Bronchial epithelial cell (primary cell): ENCODE measurements at places on chromosomes 4 and X.

DNA sequence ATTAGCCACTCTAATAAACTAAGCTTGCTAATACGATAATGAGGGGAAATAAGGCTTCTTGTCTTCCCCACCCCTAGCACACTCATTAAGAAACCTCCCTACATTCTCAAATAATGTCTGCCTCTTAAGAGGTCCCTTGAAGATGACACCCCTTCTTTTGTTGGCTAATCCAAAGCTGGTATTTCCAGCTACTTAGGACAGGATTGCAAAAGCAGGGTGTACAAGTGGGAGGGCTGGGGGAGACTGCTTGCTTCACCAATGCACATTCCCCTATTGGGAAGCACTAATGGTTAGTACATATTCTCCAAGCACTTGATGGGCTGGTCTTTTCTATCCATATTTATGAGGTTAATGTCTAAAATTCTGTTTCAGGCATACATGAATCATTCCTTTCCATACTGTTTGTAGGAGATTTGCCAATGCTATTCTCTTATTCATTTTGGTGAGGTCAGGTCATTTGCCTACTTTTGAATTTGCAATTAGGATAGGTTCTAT, 16.8 kb upstream of the TIMM8A start:
- no peak for DNase-seq

DNA sequence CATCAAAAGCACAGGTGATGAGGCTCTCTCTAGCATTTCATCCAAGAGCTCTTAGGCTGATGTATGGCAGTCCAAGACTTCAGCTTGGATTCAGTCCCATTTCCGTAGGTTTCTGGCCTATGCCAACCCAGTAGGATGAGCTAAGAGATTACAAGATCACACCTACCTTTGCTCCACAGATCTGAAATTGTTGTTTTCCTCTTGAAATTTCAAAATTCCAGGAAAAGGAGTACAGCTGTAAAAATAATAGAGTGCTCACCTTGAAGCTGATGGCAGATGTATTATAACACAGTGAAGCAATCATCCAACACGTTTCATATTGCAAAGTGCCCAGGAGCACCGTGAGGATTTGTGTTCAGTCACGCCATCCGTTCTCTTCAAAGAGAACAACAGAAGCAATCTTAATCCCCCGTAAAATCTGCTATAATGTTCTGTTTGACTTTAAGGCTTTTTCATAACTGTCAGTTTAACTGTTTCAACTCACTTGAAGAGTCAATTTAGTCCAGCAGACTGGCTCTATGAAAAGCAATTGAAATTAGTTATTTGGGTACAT, 137.5 kb downstream of the CPE start:
- peak; percentile 12 for DNase-seq

DNA sequence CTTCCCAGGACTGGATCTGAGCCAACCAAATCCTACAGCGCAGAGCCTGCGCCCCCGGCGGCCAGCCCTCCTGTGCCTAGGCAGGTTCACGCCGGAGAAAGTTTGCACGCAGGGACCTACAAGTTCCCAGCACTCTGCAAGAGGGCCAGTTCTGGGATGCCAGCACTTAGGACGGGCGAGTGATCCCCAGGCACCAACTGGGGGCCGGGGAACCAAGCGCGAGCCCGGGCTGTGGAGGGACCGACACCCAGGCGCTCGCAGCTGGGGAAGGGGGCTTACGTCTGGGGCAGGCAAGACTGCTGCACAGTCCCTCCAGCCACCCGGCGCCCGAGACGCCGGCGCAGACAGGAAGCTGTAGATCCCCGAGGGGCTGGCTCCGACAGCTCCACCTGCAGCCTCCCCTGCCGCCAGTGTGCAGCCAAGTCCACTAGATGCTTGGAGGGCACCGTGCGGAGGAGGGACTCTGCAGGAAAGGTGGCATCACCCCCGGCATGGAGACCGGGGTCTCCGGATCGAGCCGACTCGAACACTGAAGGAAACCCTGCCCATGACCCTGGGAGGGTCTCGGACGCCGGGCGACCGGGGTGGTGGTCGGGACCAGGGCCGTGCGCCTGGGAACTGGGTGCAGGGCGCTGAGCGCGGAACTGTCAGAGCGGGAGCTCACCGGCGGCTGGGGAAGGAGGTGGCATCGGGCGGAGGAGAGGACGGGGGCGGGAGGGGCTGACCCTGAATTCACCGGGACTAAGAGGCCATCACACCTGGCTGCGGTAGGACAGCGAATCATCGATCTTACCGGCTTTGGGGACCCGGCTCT, 566 bp downstream of the CORIN start:
- DNase-seq = no peak

DNA sequence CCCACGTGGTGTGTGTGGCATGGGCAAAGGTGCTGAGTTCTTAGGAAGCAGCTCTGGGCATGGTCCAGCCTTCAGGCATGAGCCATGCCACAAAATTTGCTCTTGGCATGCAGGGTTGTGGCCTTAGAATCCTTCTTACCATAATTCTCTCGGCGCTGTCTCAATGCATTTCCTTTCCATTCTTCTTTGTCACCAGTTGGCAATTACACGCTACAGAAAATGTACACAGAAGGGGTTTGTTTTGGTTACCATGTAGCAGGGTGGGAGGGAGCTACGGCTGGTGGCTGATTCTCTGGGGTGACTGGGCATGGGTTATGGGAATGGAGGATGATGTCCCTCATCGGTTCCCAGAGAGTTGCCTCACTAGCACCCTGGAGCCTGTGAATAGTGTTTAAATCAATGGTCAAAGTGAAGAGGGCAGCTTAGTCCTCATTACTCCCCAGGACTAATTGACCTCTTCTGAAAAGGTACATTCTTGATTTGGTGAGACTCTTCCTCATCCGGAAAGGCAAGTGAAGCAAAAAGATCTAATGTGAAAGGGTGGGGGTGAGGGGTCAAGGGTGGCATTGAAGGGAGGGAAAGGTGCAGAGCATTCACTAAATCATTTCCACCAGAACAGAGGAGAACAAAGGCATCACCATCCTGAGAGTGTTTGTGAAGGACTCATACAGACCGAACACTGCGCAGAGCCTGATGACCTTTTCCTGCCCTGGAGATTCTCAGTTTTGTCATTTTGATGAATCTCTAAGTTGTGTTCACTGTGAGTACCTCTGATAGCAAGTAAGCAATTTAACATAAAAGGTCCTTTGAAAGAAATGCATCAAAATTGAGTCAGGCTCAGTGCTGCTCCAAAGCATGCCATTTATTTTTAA, 199.8 kb upstream of the SFRP2 start:
- no peak for DNase-seq

DNA sequence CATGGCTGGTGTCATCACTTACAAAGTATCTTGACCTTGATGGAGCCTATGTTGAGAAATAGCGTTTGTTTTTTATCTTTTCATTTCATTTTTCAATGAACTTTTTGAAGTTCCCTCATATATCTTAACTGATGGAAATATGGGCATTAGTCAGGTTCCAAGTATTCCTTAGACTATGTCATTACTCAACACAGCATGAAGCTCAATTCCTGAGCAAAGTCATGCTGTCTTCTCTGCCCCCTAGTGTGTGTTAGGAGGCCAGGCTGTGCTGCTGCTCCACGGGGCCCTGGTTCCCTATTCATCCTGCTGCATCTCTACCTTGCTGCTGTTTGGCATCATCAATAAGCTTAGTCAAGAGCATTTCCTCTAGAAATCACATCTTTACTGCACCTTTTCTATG, 40.9 kb downstream of the GPR143 start:
- DNase-seq = peak; percentile 35

DNA sequence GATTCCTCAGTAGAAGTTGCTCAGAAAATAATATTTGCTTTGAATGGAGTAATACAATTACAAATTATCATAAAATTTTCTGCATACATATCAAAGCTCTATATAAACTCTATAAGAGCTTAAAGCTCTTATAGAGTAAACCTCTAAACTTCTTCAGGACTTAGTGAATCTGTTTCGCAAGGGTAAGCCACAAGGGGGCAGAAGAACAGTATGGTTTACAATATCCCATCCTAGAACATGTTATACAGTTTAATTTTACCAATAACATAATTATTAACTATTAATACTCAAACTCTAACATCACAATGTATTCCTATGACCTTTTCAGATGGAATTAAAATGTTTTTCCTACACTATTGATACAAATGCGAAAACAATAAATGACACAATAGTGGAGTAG, 33.8 kb upstream of the SPANXN1 start:
- peak; percentile 0 for DNase-seq

DNA sequence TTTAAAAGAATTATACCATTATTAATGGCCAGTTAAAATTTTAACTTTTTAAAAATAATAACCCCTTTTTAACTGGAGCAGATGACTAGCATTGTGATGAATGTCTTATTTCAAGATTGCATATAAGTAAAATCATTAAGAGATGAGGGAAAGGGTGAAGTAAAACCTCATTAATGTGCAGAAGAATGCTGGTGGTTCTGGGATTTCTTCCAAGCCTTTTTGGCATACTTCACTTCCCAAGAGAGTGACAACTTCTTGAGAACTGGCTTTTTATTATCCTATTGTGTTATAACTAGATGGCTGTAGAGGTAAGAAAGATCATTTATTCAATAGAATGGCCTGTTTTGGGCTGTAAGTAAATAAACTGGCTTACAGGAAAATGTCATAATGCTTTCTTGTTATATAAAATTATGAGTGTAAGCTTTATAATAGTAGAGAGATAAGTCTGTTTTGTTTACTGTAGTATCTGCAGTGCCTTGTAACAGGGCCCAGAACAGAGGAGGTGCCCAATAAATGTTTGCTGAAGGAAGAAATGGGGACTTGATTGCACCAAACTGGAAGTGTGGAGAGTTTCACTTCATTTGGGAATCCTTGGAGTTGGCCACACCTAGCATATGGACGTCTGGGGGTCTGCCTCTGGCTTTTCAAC, 242.9 kb upstream of the PITX2 start:
- no peak for DNase-seq

DNA sequence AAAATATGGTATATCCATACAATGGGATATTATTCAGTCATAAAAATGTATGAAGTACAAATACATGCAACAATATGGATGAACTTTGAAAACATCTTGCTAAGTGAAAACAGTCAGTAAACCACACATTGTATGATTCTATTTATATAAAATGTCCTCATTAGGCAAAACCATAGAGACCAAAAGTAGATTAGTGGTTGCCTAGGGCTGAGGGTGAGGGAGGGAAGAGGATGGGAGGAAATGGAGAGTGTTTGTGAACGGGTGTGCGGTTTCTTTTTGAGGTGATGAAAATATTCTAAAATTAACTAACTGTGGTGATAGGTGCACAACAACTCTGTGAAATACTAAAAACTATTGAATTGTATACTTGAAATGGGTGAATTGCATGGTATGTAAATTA, 29.6 kb downstream of the TEX11 start:
- no peak for DNase-seq

DNA sequence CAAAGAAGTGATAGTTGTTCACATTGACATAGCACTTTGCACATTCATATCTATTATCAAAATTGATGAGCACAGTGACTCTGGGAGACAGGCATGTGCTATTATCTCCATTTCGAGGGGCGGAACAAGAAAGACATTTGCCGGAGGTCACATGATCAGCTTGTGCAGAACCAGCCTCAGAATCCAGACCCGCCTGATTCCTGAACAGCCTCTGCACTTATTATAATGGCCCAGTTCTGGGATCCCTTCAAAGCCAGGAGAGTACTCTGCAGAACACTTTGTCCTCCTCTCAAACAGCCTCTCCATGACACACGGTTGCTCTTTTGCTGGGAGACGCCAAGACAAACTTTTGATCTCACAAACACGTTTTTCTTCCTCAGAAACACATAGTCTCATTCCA, 48.4 kb downstream of the RWDD4 start:
- no peak for DNase-seq

GRCh38 chr4:87002682-87003043, 67.9 kb downstream of the AFF1 start:
- no peak for DNase-seq

DNA sequence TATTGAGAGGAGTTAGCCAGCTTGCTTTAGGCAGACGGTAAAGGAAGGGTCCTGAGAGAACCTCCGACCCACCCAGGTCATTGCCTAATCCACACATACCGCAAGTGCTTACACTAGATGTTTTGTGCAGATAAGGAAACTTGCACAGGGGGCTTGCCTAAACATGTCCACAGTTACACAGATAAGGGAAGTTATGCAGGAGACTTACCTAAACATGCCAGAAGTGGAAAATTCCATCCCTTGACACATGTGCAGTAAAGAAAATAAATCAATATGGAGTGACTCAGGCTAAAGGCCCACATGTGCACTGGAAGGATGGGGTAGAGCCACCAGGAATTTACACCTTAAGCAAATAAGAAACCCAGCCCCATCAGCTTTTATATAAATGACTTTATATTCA, 232.8 kb upstream of the HDX start:
- peak; percentile 89 for DNase-seq

GRCh38 chr4:90842960-90843359, 715.8 kb downstream of the CCSER1 start:
- peak; percentile 73 for DNase-seq

GRCh38 chrX:14491689-14492088, 37.6 kb upstream of the GLRA2 start:
- peak; percentile 19 for DNase-seq

- DNase-seq = peak; percentile 90
Measured at GRCh38 chr4:183876268-183876934, 28.7 kb upstream of the STOX2 start.

- no peak for DNase-seq
Measured at GRCh38 chrX:113594123-113594841, 753.7 kb upstream of the AMOT start.

DNA sequence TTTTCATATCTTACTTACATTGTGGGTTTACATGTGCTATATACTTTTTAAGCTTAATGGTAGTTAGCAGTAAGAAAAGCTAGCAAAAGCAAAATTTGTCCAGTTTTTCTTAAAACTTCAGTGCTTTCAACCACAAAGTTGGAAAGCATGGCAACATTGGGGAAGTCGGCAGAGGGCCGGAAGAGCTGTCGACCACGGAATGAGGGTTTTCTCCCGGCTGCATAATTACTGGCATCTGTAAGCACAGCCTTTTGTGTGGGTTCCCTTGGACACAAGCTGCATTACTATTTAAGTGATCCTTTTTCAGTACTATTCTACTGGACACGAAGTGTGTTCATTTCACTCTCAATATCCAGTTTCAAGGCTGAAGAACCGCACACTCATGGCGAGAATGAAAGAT, 560.4 kb downstream of the ANKRD50 start:
- no peak for DNase-seq

DNA sequence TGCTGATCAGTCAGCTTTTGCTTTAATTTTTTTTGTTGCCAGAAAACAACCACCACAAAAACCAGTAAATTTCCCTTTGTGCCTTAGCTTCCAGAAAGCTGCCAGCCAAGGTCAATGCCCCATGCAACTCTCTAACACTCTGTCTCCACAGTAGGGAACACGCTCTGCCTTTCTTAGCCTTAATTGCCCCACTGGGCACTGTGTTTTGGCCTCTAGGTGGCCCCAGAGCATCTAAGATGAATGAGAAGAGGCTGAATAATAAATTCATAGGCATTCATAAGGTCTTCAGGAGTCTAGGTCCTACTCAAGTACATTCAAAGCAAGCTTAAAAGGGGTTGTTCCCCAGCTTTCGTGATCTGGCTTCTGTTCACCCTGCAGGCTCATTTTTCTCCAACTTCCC, 57.7 kb upstream of the PASD1 start:
- DNase-seq = peak; percentile 13

- DNase-seq = no peak
Measured at GRCh38 chr4:78551420-78552351, at the start of gene ANXA3. ANXA3 (plus strand) TSS chr4:78551770; CDS start chr4:78554474, 2,704 bp downstream.
